ENCODE measurements at places on chromosomes 12 and 14.

- DNase-seq = no peak
Measured at GRCh38 chr14:51554339-51554920, 97.3 kb upstream of the FRMD6 start.

DNA sequence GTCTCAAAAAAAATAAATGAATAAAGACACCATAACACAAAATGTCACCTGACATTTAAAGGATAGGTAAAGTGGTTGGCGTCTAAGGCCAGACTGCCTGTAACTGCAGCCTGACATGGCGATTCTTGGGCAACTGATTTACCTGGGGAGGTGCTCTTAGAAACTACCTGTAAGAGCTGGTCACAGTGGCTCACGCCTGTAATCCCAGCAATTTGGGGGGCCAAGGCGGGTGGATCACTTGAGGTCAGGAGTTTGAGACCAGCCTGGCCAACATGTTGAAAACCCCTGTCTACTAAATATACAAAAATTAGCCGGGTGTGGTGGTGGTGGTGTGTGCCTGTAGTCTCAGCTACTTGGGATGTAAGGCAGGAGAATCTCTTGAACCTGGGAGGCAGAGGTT, 8.4 kb downstream of the RPL6 start:
- DNase-seq = no peak

DNA sequence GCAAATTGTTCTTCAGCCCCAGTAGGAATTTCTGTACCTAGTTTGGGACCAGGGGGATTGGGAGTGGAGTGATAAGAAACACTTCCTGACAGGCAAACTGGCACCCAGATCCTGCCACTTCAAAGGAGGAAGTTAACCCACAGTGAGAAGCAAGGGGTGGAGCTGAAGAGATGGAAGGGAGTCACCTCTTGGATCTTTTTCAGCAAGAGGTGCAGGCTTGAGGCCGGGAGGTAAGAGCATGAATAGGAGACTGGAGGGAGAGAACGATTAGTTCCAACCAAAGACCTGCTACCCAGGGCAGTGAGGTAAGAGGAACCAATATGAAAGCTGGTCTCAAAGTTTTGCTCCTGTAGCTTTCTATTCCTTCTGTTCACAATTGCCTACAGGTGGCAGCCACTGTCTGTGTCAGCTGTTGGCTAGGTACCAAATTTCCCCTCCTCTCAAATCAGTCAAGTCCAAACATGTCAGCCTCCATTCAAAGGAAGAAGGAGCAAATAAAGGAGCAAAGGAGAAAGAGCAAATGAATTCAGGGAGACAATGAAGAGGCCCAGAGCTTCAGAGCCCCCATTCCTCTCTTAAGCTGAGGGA, 14.9 kb upstream of the TAC3 start:
- no peak for DNase-seq

GRCh38 chr14:89977668-89978067, 21.9 kb downstream of the TDP1 start:
- no peak for DNase-seq

DNA sequence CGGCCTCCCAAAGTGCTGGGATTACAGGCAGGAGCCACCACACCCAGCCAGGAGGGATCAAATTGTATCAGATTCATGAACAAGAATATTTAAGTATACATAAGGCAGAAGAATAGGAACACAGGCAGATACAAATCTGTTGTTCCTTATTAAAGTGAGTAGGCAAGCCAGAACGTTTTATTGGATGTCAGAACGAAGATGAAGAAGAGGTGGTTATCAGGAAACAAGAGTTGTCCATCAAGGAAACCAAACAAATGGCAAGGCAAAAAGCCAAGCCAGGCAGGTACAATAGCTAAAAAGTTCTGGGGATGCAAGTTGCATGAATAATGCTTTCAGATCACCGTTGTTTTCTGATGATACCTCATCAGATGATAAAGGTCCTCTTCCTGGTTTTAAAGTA, 31.1 kb upstream of the BAZ1A start:
- no peak for DNase-seq

GRCh38 chr12:45986641-45987339, 3.6 kb downstream of the SCAF11 start:
- DNase-seq = no peak

GRCh38 chr12:11967376-11968047, 103.2 kb upstream of the BCL2L14 start:
- DNase-seq = no peak

- DNase-seq = peak; percentile 36
Measured at GRCh38 chr14:61420326-61420725, 98.9 kb downstream of the PRKCH start.

GRCh38 chr14:91545946-91546716, 36.0 kb upstream of the PPP4R3A start:
- DNase-seq = no peak

DNA sequence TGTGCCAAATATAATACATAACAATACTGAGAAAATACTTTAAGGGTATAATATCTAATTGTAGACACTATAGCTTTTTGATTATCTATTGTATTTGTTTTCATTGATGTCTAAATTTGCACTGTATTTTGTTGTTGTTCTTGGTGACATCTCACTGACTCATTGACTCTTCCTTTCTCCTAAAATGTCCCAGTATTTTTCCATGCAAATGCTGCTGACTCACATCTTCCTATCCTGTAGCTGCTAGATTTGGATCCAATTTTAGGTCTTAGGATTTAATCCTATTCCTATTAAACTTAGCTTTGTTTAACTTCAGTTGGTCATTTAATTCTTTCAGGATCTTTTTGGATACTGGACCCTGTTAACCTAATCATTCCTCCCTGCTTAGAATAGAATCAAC, 148.5 kb downstream of the TMTC2 start:
- no peak for DNase-seq

GRCh38 chr14:101087614-101088394, 184.3 kb upstream of the RTL1 start:
- DNase-seq = no peak

DNA sequence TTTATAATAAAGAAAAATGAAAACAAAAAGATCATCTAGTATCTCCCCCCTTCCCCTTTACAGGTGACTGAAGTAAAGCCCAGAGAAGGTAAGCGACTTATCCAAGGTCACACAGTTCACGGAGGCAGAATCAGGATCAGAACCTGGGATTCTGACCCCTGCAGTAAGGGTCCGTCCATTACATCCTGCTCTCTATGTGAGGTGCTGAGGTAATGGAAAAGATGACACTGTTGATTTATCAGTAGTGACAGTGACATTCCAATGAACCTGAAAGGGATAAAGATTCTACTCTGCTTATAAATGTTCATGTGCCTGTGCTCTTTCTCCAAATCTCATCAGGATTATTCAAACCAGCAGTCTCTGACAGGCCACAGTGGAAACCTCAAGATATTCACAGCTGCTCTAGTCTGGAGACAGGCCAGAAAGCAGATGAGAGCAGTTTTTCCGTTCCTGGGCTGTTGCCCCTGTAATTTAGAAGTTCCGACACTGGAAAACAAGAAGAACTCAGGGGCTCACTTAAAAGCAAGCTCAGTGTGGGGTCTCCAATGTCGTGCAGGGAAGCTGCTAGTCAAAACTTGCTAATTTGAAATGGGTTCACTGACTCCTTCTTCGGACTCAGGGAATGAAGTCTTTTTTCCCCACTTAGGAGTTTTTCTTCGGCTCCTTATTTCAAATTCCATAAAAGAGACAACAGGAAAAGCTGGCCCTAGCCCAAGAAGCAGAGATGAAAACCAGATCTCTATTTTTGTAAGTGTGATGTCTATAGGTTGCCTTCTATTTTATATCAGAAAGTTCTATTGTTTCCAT, 131.8 kb upstream of the EEA1 start:
- DNase-seq = no peak

DNA sequence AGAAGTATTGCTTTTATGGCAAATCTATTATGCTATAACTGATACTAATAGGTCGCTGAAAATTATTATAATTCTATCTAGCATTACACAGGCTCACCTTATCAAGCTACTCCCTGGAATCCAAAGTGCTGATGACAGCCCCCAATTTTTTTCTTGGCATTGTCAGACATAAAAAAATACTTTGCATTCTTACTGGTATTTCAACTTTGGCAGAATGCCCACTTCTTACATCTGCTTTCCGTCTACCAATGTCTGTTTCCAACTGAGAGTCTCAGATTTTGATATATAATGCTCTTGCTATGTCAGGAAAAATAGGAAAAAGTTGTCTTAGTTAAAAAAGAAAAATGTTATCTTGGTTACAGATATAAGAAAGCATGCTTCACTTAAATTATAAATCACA, 615.4 kb downstream of the C12orf50 start:
- DNase-seq = no peak

DNA sequence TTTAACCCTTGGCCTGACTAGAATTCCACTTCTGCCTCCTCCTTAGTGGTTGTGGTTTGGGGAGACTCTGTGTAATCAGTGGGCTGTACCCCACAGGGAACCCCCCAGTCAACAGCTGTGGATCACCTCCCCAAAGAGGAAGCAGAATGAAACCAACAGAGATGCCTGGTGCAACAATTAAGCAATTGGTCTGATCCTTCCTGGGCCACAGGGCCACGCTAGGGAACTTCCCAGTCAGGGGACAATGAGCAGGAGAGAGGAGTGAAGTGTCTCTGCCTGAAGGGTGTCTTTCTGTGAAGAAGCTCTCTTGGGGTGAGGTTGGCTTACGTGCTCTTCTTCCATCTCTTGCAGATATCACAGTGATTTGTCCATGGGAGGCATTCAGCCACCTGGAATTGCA, 8.2 kb downstream of the PDE6H start:
- DNase-seq = no peak

DNA sequence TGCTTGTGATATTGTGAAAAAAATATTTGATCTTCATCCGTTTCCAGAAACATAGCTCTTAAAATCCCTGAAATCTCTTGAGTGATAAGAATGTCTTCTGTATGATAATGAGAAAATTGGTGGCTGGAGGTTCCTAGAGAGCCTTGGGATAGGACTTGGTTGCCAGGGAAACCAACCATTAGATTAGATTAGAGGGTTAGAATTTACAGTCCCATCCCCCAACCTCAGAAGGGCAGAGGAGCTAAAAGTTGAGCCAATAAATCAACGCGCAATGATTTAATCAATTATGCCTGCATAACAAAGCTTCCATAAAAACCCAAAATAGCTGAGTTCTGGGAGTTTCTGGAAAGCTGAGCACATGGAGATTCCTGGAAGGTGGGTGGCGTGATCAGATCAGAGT, 10.6 kb downstream of the SEL1L start:
- no peak for DNase-seq

DNA sequence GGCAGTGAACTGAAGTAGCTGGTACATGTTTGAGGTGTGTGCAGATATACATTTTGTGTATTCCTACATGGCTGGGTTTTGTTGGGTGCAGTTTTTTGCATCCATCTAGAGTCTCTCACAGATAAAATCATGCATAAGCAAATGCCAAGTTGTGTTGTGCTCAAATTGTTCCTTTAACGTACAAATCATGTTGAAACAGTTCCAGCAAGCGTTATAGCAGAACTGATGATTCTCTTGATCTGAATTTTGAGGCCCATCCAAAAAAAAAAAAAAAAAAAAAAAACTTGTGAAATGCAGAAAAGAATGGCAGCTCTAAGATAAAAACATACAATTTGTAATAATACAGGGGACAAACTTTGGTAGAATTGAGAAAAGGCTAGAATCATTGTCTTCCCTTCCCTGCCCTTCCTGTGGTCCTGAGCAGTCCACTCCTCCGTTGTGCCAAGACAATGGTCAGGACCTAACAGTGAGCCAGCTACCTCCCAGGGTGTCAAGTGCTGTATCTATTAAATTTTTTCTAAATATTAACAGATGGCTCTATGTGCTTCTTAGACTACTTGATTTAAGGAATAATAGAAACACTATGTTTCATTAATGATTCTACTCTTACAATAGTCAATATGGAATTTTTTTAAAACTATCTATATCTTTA, 122.1 kb downstream of the PLEKHA5 start:
- no peak for DNase-seq

GRCh38 chr12:109789526-109790048, 43.6 kb downstream of the TRPV4 start:
- DNase-seq = no peak

DNA sequence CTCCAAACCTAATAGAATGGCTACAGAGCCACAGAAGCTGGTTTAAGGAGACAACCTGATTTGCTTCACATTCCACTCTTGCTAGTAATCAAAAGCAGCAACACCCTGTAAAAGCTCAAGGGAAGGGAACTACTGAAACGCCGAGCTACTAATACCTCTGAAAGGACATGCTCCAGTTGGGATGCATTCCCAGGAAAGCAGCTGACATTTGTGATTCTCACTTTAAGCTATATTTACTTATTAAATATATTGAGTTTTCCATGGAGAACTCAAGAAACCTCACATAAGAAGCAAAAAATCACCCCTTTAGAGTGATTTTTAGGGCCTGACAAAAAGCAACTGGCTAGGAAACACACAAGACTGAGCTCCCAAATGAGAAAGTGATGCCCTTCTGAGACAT, 1073.0 kb upstream of the FLRT2 start:
- DNase-seq = no peak

DNA sequence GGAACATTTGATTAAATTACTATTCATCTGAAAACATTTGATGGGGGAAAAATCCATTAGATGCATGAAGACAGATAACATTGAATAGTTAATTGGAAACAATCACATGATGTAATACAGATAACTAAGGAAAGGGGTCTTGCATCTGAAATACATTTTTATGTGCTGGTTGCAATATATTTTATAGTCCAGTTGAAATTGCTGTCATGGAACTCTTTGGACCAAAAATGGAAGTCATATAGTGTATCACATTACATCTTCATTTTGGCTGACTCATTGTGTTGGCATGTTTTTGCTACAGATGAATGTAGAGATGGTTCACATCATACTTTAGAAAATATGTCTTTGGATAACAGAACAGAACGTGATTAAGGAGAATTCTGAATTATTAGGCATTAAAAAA, 43.0 kb upstream of the GNPNAT1 start:
- no peak for DNase-seq

DNA sequence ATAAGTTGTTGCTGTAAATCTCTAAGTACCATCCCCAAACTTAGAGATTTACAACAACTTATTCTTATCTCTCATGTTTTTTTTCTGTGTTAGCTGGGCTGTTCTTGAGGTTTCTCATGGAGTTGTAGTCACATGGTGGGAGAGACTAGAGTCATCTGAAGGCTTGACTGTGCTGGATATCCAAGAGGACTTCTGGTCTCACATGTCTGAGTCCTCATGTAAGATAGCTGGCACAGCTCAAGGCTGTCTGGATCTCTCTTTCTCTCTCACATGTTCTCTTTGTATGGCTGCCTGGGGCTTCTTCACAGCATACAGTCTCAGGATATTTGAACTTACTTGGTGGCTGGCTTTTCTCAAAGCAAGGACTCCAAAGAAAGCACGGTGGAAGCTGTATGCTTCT, 63.8 kb downstream of the DACT1 start:
- DNase-seq = no peak

DNA sequence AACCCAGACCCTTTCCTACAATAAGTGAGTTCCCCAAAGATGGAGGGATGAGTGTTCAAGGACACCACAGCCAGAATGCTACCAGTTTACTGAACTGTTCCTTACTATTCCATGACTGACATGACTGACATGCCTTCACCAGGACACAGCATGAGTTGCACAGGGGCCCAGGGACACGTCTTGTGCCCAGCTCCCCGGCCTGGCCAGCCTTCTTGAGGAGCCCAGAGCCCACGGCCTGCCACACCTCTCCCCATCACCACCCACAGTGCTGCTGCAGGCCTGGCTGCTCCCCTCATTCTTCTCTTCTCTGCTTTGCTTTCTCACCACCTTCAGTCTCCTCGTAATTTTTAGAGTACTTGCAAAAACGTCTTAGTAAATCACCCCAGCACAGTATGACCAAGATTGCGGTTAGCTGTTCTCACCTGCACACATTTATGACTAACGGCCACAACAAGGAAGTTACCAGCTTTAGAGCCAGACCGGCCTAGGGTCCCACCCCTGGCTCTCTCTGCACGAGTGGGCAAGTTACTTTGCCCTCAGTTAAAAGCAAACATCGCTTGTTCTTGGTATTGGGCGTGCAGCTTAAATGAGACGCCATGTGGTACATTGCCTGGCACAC, 18.5 kb downstream of the PPP2R5E start:
- DNase-seq = no peak
